ENCODE measurements at places on chromosomes 11 and 22. TPM values are rescaled to one million over a fixed set of nuclear protein-coding genes. Genes with fewer than 3 reads are reported as not detected.

DNA sequence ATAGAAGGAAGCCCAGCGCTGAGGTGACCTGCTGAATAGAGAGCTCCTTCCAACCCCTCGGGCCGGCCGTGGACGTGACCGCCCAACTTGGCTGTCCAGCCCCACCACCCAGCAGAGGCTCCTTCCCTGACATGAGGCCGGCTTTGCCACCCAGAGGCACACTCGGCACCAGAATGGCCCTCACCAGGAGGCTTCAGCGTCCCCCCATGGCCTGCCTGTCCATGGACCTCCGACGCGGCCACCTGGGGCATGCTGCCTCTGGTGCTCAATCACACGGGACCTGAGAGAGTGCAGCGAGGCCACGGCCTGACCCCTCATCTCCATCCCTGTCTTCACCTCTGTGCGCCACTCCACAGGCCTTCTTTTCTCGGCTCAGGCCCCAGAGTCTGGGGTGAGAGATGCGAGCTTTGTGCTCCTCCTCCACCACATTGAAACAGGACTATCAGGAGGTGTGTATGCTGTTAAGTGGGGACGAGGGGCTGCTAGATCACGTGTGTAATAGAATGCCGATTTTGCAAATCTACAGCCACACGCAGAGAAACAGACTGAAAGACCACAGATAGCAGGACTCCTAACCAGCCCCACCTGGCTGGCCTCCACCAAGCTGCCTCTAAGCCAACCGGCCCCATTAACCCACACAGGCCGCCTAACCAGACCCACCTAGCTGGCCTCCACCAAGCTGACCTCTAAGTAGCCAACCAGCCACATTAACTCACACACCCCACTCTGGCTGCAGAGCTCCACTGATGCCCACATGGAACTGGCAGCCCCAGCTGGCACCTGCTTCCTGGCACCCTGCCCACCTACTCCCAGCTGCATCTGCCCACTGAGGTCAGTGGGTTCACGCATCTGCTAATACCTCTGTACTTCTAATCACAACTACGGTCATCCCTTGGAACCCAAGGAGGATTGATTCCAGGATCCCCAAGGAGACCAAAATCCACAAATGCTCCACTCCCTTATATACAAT, 20.7 kb downstream of the LINC01488 start:
- DNase-seq = peak; percentile 57

DNA sequence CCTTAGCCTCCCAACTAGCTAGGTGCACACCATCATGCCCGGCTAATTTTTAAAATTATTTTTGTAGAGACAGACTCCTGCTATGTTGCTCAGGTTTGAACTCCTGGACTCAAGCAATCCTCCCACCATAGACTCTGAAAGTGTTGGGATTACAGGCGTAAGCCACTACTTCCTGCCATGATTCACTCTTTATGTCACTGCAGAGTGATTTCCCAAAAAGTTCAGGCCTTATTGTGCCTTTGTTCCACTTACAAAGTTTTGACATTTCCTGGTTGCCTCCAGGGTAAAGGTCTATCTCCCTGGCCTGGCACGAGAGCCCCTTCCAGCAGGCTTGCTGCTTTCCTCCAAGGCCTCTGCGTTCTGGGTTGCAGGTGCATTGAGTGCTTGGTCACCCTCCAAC, 44.6 kb upstream of the RIC3 start:
- no peak for DNase-seq

DNA sequence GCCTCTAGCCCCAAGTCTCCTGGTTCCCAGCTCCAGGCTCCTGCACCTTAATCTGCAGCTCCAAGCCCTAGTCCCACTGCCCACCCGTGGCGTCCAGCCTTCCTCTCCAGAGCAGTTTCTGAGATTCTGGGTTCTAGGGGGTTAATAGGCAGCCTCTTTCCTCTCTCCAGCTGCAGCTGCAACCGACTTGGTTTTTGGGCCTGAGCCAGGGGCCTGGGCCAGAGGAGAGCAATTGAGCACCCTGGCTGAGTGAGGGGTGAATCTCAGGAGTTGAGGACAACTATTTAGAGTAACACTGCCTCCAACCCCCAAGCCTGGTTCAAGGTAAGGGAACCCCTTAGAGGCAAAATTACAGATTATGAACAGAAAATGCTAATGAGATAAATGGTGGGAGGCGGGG, 9.0 kb upstream of the CHRM1 start:
- DNase-seq = no peak

DNA sequence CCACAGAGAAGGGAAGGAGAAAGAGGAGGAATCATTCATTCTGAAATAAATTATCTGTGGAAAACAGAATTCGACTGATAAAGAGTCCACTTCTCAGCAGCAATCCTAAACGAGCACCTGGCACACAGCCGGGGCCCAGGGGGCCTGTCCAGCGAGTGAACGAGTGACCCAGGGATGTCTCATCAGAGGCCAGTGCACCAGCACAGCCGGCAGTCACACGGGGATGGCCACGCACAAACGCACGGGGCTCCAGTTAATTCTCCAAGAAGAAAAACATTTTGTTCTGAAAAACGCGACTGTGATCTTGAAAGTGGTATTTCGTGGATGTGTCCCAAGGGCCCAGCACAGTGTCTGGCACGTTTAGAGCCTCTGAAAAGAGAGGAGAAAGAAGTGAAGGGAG, 154.6 kb downstream of the BRD1 start:
- DNase-seq = no peak

- no peak for DNase-seq
These were observed 83.6 kb upstream of the ASPHD2 start for GRCh38 chr22:26345496-26345895.

IGLL1 gene
- not detected for polyA plus RNA-seq

C2CD2L gene
- 7.6 TPM for polyA plus RNA-seq

All from sigmoid colon (tissue), 7 donors.